ENCODE measurements at places on chromosomes 6 and 20. TPM values are rescaled to one million over a fixed set of nuclear protein-coding genes. Genes with fewer than 3 reads are reported as not detected.

DNA sequence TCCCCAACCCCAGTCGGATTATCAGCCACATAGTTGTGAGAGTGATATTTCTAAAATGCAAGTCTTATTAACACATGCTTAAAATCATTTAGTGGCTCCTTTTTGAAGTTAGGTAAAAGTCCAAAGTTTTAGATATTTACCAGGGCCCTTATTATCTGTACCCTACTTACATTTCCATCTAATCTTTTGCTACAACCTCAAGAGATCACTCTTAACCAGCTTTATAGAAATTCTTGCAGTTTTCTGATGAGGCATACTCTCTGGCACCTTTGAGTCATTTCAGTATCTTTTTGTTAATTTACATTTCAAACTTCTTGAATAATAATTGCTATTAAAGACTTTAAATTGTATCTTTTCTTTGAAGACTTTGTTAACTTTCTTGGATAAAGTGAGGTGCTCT lies 453.3 kb downstream of the RFPL4B start:
- no peak for DNase-seq

SULF2 gene
- 42.0 TPM for total RNA-seq

DNPH1 gene
- 47.3 TPM for total RNA-seq

- DNase-seq = no peak
These were observed 193.1 kb upstream of the SIM1 start for GRCh38 chr6:100657678-100658330.

GRCh38 chr6:107493158-107494057 lies 3.5 kb downstream of the SOBP start:
- no peak for DNase-seq

ID4 gene
- total RNA-seq = 27.5 TPM

- DNase-seq = no peak
These were observed 112.6 kb downstream of the GPR63 start for GRCh38 chr6:96724641-96725040.

DNA sequence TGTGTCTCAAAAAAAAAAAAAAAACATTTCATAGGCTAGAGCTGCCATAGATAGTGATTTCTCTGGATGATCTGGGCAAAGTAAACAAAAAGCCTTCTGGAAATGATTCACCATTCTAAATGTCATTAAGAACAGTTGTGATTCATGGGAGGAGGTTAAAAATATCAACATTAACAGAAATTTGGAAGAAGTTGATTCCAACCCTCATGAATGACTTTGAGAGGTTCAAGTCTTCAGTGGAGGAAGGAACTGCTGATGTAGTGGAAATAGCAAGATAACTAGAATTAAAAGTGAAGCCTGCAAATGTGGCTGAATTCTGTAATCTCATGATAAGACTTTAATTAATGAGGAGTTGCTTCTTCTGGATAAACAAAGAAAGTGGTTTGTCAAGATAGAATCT lies 26.8 kb upstream of the MMP24 start:
- no peak for DNase-seq

HS3ST5 gene
- total RNA-seq = 0.06 TPM

DNA sequence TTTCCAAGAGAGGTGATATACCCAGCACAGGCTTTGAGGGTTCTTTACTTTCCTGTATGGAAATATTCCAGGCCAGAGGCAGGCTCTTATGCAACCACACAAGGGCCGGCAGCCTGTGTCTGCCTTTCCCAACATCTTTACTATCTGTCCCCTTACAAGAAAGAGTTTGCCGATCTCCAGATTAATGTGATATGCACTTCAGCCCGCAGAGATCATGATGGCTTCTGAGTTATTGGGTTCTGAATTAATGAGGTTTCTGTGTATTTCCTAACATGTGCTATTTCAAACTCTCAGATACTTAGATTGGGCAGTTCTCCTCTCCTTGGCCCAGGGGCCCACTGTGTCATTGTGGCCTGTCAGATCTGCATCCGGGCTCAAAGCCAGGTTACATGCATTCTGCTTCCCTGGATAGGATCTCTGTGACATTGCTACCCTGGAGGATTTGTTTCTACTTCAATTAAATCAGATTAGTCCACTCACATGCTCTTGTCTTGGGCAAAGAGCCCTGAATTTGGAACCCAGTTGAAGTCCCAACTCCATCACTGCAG lies 56.6 kb downstream of the TGM2 start:
- DNase-seq = no peak

DNA sequence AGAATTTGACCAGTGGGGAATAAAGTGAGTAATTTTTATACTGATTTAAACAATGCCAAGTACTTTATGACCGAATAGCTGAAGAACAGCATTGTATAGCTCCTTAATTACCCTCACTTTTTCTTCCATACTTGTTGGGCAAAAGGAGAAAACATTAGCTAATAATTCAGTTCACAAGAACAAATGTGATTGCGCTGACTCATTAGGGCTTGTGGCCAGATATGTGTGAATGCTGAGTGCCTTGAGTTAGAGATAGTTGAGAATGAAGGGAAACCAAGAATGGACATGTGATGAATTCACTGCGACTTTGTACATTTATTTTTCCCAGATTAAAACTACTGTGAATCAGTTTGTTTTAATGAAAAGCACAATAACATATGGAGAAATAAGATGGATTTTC lies 669.4 kb downstream of the TFAP2A start:
- DNase-seq = no peak

GRCh38 chr6:169328112-169328801 lies 74.6 kb upstream of the THBS2 start:
- DNase-seq = no peak

DNA sequence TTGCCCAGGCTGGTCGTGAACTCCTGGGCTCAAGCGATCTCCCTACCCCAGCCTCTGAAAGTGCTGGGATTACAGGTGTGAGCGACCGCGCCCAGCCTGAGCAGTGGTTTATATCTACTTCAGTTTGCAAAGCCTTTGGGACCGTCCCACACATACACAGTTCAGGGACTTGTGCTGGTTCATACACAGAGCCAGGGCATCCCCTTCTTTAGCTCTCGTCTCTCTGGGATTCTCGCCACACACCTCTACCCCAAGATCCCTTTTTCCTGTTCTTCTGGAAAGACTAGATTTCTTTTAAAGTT lies 12.5 kb downstream of the CAP2 start:
- DNase-seq = no peak

DNA sequence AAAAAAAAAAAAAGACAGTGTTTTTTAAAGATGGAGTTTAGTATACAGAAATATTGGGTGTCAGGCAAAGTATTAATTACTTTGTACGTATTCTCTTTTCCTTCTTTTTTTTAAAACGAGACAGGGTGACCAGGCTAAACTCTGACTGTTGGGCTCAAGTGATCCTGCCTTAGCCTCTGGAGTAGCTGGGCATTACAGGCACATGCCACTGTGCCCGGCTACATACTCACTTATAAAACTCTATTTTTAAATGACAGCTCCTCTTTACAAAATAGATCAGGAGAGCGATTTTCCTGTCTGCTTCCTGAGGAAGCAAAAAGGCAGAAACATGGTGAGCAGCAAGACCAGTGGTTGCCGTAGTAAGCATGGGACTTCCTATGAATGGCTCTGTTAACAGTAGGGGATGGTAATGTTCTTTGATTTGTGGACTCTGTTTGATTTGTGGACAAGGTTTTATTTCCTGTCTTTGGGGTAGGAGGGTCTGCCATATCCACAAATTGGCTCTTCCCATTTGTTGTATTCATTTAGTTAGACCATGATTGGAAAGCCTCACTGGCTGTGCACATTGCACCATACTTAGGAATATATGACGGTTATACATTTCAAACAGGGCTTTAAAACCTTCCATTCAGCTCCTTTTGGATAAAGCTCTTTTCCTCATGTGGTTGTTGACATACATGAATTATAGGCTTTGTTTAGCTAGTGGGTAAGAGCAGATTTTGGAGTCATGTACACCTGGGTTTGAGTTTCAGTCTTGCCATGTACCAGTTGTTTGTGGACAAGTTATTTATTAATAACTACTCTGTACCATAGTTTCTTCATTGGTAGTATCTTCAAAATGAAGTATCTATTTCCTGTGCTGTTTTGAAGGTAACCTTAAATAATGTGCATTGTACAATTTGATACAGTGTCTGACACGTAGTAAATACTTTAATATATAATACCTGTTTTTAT lies 45.1 kb downstream of the PTPRA start:
- DNase-seq = no peak
